Fibroblast of lung (primary cell): ENCODE measurements at places on chromosomes 6 and 20.

DNA sequence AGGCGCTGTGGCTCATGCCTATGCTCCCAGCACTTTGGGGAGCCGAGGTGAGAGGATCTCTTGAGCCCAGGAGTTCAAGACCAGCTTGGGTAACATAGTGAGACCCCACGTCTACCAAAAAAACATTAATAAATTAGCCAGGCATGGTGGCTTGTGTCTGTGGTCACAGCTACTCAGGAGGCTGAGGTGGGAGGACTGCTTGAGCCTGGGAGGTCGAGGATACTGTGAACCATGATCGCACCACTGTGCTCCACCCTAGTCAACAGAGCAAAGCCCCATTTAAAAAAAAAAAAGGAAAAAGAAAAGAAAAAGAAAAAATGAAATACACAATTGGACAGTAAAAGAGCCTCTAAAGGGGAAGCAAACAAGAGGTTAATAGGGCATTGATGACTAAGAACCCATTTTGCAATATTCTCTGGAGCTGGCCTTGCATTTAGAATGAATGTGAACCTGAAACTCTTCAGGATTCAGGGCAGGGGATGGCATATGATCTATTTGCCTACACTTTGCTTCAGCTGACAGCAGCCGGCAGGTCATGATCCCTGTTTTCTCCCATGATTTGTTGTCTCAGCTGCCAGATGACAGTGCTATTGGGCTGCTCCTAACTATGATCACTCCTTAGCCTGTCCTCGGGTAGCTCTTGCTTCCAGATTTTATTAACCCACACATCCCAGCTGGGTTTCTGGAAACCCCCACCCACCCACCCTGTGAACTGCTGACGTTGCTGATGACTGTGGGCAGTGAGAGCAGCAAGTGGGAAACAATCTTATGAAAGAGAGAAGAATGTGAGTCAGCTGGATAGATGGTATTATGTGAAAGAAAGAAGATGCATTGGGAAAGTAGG, 83.8 kb upstream of the ELOVL5 start:
- DNase-seq = peak; percentile 96

GRCh38 chr6:157763129-157763903, 59.7 kb upstream of the SNX9 start:
- DNase-seq = peak; percentile 43

DNA sequence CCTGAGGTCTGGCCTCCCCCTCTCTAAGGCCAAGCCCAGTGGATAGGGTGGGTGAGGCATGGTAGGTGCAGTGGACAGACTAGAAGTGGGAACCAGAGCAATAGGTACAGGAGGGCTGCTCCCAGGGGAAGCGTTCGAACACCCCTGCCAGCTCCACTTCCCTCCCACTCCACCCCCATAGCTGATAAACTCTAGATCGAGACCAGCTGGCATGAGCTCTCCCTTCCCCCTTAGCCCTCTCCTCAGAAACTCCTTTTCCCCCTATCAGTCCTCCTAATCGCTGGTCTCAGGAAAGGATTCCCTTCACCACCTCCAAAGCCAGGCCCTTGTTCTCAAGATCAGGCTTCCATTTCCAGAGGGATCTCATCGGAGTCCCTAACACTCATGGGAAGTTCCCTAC, 6.0 kb upstream of the FAM83C start:
- no peak for DNase-seq

DNA sequence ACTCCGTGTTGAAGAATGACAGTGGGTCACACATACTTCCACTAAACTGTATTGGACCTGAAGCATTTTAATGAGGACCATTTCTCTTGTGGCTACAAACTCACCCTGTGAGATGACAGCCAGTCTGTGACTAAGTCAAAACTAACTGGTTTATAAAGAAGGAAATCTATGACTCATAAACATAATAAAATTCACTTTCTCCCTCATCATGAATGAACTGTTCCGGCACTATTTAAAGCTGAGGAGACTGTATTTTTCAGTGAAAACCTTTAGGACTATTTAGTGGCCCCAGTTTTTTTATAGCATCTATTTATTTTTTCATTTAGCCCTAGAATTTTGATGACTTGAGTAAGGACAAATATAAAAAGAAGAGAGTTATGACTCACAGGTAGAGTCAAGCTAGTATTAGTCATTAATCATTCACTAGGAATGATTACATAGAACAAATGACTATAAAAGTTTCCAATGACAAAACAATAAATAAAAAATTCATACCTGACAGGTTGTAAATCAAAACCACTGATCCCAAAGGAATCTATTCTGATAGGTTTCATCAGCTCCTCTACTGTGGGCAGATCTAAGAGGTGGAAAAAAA, 34.2 kb downstream of the CEP162 start:
- peak; percentile 56 for DNase-seq

DNA sequence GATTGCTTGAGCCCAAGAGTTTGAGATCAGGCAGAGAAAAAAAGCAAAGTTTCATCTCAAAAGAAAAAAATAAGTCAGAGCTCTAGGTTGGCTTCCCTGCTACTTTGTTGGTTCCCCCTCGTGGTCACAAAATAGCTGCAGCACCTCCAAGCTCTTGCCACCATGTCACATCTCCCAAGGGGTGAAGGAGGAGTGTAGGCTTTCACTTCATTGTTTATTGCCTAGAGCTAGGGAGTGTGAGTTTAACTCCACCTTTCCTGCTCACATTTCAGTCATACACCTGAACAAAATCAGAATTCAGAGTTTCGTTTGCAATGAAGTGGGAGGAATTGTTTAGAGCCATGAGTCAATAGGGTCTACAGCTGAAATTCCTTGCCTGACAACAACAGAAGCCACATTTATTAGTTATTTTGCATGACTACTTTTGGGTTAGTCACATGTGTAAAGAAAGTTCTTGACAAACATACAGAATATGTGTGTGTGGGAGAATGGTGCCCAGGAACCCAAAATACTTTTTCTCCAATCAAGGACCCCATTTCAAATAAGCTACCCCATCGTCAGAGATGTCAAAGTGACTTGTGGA, 56.2 kb upstream of the UFL1 start:
- no peak for DNase-seq

GRCh38 chr6:53504512-53504911, 40.4 kb downstream of the GCLC start:
- no peak for DNase-seq

GRCh38 chr6:2865694-2866151, 24.1 kb upstream of the SERPINB1 start:
- DNase-seq = peak; percentile 38

- no peak for DNase-seq
Measured at GRCh38 chr20:59743767-59744485, 139.6 kb downstream of the PHACTR3 start.

DNA sequence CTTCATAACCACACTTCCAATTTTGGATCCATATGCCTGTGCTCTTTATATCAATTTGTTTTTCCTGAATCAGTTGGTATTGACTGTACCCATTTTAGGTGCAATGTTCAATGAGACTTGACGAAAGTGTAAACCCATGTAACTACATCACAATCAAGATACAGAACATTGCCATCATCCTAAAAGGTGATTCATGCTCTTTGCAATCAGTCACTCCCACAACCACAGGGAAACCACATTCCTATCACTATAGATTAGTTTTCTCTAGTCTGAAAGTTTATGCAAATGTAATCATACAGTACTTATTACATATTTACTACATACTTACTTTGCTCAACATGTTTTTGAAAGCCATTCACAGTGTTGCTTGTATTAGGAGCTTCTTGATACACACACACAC, 167.4 kb downstream of the ADGRG6 start:
- no peak for DNase-seq

DNA sequence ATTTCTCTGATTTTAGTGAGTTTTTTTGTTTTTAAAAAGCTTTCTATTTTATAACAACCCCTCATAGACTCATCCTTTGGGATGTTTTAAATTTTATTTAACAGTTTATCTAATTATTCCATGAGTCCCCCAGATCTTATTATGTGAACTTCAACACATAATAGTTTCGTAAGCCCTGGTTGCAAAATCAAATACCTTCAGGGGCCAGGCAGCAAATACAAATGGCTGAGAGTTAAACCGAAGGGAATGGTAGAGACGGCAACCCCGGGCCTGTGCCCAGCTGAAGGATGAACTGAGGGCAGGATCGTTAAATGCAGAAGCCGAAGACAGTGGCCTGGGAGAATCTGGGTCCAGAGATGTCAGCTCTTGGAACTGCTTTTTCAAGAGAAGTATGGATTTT, 88.4 kb downstream of the RTN4IP1 start:
- DNase-seq = peak; percentile 62

DNA sequence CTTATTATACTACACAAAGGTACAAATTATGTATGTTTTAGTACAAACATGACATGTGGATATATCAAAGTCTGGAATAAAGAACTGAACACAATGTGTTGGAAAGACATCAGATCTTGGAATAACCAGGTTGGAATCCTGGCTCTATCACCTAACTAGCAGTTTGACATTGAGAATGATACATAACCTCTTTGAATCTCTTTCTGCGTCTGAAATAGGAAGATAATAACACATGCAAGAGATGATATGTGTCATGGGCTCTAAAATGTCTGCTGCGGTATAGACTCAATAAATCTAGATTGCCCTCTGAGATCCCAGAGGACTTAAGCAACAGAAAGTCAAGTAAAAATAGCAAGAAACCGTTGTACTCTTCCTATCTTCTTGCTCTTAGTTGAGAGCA, 66.8 kb upstream of the CCN2 start:
- no peak for DNase-seq

DNA sequence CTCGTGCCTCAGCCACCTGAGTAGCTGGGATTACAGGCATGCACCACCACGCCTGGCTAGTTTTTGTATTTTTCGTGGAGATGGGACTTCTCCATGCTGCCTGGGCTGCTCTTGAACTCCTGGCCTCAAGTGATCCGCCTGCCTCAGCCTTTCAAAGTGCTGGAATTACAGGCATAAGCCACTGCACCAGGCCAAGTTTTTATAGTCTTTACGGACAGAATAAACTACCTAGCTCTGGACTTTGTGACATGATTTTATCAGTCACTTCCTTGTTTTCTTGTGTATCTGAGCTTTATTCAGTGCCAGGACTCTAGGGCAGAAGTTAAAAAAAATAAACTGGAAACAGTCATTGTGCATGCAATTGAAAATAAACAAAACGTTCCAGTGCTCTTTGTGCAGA, 46.7 kb upstream of the RALGAPA2 start:
- no peak for DNase-seq

GRCh38 chr6:21357262-21357661, 236.3 kb upstream of the SOX4 start:
- DNase-seq = no peak

GRCh38 chr6:159172091-159172491, 2.9 kb downstream of the FNDC1 start:
- DNase-seq = no peak

DNA sequence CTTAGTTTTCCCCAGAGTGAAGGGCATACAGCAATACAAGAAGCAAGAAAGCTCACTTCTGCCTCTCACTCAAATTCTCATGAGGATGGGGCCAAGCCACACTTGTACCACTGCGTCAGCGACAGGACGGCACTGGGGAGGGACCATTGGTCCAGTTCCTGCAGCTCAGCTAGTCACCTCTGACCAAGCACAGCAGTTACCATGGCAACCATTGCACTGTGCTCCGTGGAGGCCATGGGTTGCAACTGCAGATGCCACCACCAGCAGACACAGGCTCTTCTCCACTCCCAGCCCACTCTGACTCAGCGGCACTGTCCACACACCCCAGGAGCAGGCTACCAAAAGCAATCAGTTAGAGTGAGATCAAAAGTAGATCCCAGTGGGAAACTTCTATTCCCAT, 441.1 kb upstream of the ARID1B start:
- no peak for DNase-seq

DNA sequence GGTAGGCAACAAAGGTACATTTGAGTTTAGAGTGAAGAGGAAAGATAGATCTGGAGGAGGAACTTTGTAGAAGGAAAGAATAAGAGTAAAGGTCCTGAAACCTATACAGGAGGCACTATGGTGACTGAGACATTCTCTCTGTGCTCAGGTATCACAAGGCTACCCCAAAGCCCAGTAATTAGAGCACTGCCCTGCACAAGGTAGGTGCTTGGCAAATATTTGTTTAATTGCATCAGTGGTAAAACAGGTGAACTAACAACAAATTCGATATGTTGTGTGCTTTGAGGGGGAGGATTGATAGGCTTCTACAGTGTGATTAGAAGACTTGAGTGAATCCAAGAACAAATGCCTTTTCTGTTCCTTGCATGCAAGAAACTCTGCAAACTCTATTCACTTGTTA, 6.8 kb upstream of the TSHZ2 start:
- no peak for DNase-seq

GRCh38 chr6:41088451-41088850, 15.7 kb downstream of the NFYA start:
- DNase-seq = no peak
